ENCODE measurements at places on chromosomes 3 and 15.

GRCh38 chr3:170128977-170129431 is 52.5 kb downstream of the PHC3 start:
- no peak for DNase-seq

DNA sequence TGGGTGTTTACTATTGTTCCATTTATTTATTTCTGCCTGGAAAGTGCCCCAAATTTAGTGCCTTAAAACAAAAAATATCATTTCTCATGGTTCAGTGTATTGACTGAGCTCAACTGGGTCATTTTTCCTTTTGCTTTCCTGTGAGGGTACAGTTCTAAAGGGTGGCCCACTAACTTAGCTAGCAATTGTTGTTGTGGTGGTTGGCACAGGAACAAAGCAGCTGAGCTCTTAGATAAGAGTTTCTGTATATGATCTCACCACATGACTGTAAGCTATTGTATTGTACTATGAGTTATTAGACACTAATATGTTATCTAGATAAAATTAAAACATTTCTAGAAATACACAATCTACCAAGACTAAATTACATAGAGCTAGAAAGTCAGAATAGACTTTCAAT is 1283.7 kb downstream of the OTOL1 start:
- DNase-seq = no peak

- no peak for DNase-seq
These were observed 32.2 kb upstream of the SEC22A start for GRCh38 chr3:123169492-123169929.

DNA sequence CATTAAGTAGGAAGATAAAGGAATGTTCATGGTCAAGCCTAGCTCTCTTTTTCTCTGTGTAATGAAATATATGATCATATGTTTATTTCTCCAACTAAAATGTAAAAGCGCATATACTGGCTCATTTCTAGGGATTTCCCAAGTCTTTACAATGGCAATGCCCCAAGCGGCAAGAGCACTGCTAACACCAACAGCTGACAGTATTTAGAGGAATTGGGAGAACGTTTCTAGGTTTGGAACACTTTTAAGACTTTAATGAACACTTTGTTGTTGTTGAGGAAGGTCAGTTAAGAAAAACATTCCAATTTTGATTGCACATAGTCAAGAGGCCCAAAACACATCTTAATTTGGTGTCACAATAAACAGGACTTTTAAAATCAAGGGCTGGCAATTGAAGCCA is 132.7 kb downstream of the ATP8B4 start:
- no peak for DNase-seq

- DNase-seq = no peak
These were observed 15.0 kb downstream of the IL17RD start for GRCh38 chr3:57150113-57150581.

GRCh38 chr3:64048631-64049061 is 25.4 kb upstream of the PSMD6 start:
- no peak for DNase-seq

- no peak for DNase-seq
These were observed 741.2 kb downstream of the NR2F2 start for GRCh38 chr15:97071668-97072067.

GRCh38 chr15:84960391-84961113 is 21.1 kb upstream of the PDE8A start:
- peak; percentile 38 for DNase-seq

DNA sequence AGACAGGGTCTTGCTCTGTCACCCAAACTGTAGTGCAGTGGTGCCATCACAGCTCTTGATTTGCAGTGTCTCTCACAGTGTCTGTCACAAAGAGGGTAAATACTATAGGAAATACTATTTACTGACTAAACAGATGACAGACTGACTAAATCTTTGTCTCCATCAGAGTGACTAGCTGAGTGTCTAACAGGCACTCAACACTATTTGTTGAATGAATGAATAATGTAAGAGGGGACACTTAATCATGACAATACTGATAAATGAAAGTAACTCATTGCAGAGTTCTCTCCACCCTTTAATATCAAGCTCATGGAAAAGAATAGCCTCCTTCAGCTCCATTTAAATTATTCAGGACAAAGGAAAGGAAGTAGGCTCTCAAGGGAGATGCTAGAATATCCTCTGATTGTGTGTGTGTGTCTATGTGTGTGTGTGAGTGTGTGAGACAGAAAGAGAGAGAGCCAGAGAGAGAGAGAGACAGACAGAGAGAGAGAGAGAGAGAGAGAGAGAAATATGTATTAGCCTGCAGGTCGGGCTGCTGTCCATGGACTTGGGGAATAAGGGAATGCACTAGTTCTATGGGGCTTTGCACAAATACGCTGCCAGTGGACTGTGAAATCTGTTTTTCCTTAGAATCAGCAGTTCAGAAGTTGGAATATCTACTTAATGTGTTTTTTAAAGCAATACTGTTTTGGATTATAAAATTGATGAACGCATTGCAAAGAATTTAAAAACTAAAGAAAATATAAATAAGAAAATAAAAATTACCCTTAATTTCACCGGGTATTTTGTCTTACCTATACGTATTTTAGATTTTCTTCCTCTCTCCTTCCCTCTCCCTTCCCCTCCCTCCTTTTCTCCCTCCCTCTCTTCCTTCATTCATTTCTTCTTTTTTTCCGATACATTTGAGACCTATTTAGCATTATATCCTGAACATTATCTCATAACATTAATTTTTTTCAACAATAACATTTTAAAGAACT is 132.9 kb upstream of the LRIG1 start:
- DNase-seq = no peak

GRCh38 chr3:172134352-172134751 is 95.0 kb downstream of the FNDC3B start:
- DNase-seq = no peak

GRCh38 chr3:112090887-112091586 is 4.8 kb downstream of the C3orf52 start:
- no peak for DNase-seq

DNA sequence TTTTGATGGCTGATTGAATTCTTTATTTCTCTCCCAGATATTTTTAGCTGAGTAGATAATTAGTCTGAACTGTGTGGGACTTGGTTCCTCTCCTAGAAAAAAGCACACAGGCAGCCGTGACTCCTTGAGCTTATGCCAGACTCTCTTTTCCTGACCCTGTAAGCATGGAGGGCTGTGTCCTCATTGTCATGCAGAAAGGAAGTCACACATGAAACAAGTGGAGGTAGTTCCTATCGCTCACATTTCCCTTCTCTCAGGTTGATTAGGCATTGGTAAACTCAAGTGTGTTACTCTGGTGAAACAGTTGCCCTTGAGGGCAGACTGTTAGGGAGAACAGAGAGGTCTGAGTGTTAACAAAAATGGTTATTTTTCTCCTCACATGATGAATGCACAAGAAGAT is 6.3 kb upstream of the RTP4 start:
- peak; percentile 20 for DNase-seq

- DNase-seq = no peak
These were observed 218.0 kb downstream of the WNT5A start for GRCh38 chr3:55269096-55269495.

DNA sequence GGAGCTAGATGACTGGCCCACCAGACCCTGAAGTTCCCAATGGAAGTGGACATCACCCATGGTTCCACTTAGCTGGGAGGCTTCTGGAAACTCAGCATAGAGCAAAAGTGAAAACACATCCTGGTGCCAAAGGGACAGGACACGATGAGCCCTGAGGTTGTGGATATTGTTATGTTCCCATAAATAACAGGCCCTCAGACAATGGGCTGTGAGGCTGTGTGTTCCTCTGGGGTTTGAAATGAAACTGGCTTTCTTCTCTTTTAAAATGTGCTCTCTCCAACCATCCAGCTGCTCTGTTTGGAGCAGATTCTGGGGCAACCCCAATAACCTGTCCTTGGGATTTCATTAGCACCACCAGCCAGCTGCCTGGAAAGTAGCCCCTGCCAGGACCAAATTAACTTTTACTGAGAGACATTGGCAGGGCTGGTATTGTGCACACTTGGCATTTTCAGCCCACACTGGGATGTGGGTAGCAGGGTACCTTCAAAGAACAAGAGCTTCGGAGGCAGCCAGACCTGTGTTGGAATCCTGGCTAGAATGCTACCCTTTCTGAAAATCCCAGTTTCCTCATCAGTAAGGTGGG is 97.5 kb downstream of the DNAJB8 start:
- DNase-seq = no peak

DNA sequence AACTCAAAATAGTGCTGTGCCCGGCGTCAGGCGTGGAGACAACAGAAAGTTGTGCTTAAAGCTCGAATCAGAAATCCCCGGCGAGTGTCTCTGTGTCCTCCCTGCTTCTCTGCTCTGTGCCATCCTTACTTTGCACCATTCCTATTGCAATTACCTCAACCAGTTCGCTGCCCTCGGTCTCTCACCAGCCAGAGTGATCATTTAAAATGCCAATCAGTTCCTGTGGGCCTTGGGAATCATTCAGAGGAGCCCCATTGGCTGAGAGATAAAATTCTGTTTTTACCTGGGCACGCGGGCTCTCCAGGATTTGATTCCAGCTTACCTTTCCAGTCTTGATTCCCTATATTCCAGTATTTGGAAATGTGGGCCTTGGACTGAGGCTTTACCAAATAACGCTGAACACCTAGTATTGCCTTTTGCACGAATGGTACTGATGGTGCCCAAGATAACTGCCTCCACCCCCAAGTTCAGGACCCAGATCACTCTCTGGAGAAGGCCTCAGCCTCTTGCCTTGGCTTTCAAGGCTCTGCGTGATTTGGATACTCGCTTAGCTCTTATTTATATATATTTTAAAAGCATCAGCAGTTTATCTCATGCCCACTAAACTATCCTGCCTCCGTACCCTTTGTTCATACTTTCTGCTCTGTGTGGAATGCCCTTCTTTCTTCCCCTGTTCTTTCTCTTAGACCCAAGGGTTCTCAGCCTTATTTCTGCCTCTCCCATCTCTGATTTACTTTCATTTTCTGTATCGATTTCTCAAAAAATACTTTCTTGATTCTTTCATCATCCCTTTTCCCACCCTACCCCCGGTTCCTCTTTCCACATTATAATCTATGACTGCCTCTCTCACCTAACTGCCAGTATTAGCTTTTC is 863 bp downstream of the PSMA4 start:
- DNase-seq = no peak

GRCh38 chr3:12796171-12797123 is at the start of gene CAND2:
TSS of gene CAND2 (plus strand) at chr3:12796680. CDS start at chr3:12796721, 41 bp downstream.
- peak; percentile 48 for DNase-seq

- DNase-seq = peak; percentile 95
These were observed 44.2 kb downstream of the RBPMS2 start for GRCh38 chr15:64731012-64731804.

- no peak for DNase-seq
These were observed 104.1 kb downstream of the STT3B start for GRCh38 chr3:31636694-31637442.

DNA sequence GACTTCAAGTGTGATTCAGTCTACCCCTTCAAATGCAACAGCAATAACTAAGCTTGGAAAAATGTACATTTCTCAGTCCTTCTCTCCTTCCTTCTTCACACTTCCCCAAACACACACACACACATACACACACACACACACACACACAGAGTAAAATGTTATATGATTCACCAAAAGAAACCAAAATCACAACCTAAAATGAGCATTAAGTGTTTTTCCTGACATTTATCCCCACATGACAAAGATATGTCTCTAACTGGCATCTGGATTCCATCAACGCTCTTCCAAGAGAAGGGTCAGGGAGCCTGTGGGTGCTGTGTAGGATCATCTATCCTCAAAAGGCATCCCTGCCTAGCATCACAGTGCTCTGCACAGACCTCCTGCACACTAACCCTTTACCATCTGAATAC is 21.0 kb downstream of the PDZRN3 start:
- DNase-seq = no peak

- DNase-seq = no peak
These were observed 57.1 kb upstream of the BCL6 start for GRCh38 chr3:187802203-187802927.

DNA sequence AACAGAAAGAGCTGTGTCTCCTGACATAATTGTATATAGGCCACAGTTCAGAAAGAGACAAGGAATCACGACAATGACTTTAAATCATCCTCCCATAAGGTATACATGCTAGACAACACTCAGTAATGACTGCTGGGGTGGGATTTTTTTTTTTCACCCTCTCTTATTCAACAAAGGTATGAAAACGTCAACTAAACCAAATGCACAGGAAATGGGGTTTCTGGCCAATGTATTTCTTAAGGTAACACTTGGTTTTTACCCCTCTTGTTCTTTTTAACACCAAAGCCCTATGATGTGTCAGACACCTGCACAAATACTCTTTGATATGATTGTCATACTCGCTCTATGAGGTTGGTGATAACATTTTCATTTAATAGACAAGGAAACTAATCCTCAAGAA is 78.3 kb downstream of the MCF2L2 start:
- no peak for DNase-seq

DNA sequence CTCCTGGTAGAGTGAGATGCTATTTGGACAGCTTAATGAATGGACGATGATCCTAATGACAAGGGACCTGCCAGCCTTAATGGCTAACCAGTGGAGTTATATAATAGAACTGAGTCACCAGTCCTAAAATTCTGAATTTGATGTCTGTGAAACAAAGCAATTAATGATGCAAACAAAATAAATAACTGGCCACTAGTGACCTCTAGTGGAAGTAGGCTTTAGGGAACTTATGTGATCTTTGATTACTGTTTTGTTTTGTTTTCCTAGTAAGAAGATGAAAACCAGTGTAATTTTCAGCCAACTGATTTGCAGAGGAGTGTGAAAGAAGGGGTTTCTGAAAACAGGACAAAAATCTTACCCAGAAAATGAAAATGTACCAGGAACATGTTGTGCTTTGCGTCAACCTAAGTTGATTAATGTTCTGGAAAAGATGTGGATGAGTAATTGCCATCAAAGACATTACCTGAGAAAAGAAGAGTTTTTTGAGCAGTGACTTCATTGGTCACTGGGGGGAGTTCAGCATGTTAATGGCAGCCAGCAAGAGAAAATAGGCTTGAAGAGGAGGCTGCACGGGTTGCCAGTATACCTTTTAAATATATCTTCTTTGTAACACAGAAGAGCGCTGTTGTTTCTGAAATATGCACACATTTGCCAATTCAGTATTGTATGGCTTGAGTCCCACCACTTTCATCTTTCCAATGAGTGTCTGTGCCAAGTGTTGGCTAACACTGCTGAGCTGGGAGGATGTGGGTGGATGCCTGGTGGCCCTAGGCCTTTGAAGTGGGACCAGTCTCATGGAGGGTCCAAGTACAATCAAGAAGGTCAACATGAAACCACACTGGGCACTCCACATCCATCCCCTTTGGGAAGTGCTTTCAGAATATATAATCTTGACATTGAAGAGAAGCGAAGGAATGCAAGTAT is 9.3 kb downstream of the VEPH1 start:
- no peak for DNase-seq

DNA sequence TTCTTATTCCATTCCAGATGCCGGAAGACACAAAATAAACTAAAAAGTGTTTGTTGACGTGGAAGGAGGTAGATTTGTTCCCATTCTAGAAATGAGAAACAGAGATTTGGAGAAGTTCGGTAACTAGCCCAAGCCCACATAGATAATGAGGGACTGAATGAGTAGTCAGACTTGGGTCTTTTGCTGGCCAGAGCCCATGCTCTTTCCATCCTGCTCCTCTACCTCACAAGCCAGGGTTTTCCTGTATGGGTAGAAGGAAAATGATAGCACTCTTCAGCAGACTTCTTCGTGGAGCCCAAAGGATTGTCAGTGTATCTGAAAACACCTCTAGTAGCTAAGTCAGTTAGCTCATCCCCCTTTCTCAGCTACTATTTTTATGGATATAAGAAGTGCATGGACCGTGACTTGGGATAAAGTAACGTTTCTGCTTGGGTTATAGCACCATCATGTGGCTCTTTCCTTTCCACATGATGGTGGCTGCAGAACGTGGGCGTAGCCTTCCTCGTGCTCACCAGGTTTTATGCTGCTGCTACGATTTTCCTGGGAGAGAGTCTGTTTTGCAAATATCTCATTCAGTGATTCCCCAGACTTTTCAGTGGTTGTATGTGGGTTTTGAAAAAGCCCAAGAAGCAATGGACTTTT is 84.6 kb downstream of the DGKG start:
- no peak for DNase-seq

All from WTC11 (cell line).